ENCODE measurements at places on chromosomes 13 and 19.
A peak's percentile ranks its signal among the peaks of the same experiment; 100 is the strongest.

- peak; percentile 63 for DNase-seq
Measured at GRCh38 chr19:40144151-40144550, 47.1 kb upstream of the MAP3K10 start.

- DNase-seq = no peak
Measured at GRCh38 chr19:3942790-3943409, 10.0 kb downstream of the NMRK2 start.

GRCh38 chr13:110008816-110009215 lies 222.4 kb upstream of the IRS2 start:
- DNase-seq = no peak

DNA sequence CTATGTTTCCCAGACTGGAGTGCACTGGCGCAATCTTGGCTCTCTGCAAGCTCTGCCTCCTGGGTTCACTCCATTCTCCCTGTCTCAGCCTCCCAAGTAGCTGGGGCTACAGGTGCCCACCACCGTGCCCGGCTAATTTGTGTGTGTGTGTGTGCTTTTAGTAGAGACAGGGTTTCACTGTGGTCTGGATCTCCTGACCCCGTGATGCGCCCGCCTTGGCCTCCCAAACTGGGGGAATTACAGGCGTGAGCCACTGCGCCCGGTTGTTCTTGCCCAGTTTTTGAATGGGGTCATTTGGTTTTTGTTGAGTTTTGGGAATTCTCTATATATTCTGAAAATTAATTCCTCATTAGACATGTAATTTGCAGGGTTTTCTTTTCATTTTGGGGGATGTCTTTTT lies 238.4 kb upstream of the PRR20A start:
- no peak for DNase-seq

DNA sequence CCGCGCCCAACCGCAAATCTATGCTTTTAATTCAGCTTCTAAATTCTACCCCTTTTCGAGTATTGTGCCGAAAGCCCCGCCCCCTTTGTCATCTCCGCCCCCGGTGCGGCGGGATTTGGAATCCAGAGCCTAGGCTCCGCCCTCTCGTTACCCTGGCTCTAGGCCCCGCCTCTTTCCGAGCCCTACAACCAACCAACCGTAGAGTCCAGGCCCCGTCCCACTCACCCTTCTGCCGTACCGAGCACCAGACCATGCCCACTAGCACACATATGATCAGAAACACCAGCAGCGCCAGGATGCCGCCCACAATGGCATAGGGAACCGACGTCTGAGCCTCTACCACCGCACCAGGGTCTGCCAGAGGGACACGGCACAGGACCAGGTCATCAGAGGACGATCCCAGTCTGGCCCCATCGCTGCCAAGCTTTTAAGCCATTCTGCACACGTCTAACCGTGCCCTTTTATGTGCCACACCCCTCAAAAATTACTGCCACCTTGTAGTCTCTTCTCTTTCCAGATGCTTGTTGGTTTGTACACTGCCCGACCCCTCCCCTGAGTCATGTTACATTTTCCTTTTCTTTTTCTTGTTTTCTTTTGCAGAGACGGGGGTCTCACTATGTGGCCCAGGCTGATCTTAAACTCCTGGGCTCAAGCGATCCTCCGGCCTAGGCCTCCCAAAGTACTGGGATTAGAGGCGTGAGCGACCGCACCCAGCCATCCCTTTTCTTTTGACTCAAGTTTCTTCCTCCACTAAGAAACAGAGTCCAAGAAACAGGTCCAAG lies 4.7 kb upstream of the ZNF428 start:
- peak; percentile 20 for DNase-seq

DNA sequence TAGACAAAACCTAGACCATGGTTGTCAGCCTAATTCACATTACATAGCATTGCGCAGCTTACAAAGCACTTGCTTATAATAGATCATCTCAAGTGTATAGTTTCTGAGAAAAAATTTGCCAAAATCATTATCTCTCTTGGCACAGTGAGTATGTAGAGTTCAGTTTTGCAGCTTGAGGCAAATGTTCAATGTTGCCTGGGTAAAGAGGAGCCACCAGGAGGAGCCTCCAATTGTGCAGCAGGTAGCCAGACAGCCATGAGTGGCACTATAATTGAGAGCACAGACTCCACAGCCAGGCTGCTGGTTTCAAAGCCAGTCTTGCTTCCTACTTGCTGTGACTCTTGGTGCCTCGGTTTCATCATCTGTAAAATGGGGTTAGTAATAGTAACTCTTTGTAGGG lies 24.0 kb upstream of the OLFM4 start:
- DNase-seq = no peak

- DNase-seq = no peak
Measured at GRCh38 chr13:110265341-110265681, 41.6 kb downstream of the COL4A1 start.

DNA sequence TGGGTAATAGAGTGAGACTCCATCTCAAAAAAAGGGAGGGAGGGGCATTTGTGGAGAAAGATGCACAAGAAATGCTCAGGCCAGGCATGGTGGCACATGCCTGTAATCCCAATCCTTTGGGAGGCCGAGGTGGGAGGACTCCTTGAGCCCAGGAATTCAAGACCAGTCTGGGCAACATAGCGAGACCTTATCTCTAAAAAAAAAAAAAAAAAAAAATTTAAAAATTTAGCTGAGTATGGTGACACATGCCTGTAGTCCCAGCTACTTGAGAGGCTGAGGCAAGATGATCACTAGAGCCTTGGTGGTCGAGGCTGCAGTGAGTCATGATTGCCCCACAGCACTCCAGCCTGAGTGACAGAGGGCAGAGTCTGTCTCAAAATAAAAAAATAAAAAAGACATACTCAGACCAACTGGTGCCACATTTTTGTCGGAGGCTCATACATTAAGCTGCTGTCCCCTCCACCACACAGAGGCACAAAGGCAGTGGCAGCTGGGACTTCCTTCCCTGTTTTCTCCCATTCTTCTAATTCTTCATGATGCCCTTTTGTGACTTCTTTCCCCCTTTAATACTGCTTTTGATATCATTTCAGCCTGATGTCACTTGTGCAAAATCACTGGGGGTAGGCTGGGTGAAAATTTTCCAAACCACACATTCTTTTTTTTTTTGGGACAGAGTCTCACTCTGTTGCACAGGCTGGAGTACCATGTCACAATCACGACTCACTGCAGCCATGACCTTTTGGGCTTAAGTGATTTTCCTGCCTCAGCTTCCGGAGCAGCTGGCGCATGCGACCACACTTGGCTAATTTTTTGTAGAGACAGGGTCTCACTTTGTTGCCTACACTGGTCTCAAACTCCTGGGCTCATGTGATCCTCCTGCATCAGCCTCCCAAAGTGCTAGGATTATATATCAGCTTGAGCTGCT lies 26.8 kb upstream of the CXCL17 start:
- DNase-seq = no peak

DNA sequence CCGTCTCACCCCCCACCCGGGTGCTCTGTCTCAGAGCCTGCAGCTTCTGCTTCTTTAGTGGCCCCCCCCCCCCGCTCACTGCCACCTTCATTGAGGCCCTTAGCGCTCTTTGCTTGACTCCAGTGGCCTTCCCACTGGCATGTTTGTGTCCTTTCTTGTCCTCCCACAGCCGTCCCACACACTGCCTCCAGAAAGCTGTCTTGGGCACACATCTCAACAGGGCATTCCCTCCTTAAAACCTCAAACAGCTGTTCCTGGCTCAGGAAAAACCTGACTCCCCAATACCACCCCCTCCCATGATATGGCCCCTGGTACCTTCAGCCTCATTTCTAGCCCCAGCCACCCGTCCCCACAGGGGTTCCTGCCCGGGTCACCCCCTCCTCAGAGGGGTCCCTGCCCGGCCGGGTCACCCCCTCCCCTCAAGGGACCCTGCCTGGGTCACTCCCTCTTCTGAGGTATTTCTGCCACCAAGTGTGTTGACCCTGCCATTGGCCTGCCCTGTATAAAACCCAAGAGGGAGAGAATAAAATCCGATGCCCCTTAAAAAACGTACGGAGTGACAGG lies 8.9 kb downstream of the B3GLCT start:
- DNase-seq = no peak

DNA sequence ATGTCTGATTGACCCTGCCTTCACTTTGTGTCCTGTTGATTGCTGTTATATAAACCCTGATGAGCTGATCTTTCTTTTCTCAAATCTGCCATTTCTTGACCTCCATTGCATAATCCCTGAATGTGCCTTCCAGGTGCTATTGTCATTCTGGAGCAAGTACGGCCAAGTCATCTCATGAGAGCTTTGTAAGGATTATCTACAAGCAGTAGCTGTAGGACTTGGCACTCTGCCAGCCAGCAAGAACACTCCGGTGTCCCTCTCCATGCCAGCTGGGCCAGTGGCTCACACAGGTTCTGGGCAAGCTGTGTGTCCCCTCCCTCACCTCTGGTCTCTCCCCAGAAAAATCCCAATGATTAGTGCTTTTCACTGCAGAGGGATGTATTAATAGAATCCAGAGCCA lies 348.1 kb downstream of the FOXO1 start:
- no peak for DNase-seq

DNA sequence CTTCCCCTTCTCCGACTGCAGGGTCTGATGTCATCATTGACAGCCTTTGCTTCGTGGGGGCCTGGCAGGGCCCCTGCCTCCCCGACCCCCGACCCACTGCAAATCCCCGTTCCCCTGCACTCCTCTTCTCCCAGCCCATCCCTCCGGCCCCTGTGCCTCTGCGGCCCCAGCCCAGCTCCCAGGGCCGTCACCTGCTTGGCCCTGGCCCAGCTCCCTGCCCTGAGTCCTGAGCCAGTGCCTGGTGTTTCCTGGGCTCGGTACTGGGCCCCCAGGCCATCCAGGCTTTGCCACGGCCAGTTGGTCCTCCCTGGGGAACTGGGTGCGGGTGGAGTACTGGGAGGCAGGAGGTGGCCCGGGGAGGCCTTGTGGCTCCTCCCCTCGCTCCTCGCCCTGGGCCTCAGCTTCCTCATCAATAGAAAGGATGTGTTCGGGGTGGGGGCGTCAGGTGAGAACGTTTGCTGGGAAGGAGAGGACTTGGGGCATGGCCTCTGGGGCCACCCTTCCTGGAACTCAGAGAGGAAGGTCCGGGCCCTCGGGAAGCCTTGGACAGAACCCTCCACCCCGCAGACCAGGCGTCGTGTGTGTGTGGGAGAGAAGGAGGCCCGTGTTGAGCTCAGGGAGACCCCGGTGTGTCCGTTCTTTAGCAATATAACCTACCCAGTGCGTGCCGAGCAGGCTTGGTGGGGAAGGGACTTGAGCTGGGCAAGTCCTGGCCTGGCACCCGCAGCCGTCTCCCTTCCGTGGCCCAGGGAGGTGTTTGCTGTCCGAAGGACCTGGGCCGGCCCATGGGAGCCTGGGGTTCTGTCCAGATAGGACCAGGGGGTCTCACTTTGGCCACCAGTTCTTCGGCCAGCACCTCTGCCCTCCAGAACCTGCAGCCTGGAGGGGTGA lies 15.9 kb upstream of the CELF5 start:
- no peak for DNase-seq

DNA sequence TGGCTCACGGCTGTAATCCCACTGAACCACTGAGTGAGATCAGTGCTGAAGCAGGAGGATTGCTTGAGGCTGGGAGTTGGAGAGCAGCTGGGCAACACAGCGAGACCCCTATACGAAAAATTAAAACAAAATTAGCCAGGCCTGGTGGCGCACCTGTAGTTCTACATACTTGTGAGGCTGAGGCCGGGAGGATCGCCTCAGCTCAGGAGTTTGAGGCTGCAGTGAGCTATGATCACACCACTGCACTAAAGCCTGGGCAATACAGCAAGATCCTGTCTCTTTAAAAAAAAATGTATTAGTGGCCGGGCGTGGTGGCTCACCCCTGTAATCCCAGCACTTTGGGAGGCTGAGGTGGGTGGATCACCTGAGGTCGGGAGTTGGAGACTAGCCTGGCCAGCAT lies 6.3 kb upstream of the SELENOV start:
- no peak for DNase-seq
